ENCODE measurements at places on chromosomes 7 and 10.

GRCh38 chr7:35657125-35657524 is 37.8 kb downstream of the HERPUD2 start:
- DNase-seq: no peak

GRCh38 chr7:71612911-71613310 is 481.0 kb downstream of the GALNT17 start:
- no peak for DNase-seq

DNA sequence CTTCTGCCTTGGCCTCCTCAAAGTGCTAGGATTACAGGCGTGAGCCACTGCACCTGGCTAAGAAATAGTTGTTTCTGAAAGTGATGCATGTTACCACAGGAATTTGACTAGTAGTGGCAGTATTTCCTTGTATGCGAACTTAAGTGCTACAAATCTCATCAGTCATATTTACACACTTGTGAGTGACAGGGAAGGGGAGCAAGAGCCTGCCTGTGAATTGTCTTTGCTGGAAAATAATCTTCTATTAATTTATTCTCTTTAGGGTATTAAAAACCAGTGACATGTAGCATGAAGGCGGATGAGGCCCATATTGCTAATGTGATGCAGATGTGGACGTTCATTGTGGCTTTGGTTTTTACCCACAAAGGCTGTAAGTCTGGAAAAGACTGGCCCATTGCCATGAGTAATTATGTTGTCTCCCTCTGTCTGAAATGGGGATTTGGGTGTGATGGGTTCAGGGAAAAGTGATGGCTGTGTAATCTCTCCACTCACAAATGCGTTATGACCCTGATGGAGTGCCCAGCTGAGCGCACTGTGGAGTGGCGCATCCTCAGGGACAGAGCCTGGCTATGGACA is 97.6 kb downstream of the CCNY start:
- DNase-seq: no peak

- no peak for DNase-seq
Observed at GRCh38 chr10:78283069-78283682, 249.5 kb downstream of the RPS24 start.

- no peak for DNase-seq
Observed at GRCh38 chr10:25698638-25699037, 235.4 kb upstream of the MYO3A start.

All from SK-N-DZ (cell line).